Epithelial cell of proximal tubule (primary cell): ENCODE measurements at places on chromosomes 5 and 9. TPM values are rescaled to one million over a fixed set of nuclear protein-coding genes. Genes with fewer than 3 reads are reported as not detected.

TTC33 gene
- 7.6 and 9.8 TPM in 2 replicates for total RNA-seq

CYLC2 gene
- not detected in 2 replicates for total RNA-seq

CCDC192 gene
- total RNA-seq: not detected in 2 replicates

OR1N2 gene
- not detected in 2 replicates for total RNA-seq

KCTD16 gene
- 0.06 and 0.14 TPM in 2 replicates for total RNA-seq

BASP1 gene
- 106 and 135 TPM in 2 replicates for total RNA-seq

OR13J1 gene
- not detected in 2 replicates for total RNA-seq
